Activated gamma-delta T cell treated with anti-CD3 and anti-CD28 coated beads, Interleukin-2, amount 50 U/mL, for 16 hours (primary cell): ENCODE measurements at places on chromosomes 3 and 15.
A peak's percentile ranks its signal among the peaks of the same experiment; 100 is the strongest.

- DNase-seq, result no peak
These were observed 14.6 kb downstream of the ZNF860 start for GRCh38 chr3:31996195-31996594.

DNA sequence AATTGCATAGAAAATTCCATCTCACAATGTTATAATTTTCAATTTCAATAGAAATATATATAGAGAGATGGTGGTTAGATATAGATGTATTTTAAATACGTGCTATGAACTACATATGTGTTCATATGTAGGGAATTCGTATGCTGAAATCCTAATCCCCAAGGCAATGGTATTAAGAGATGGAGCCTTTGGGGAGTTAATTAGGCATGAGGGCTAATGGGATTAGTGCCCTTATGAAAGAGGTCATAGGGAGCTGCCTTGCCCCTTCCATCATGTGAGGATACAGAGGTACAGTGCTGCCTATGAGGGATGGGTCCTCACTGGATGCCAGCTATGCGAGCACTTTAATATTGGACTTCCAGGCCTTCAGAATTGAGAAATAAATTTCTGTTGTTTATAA is 79.6 kb upstream of the CCDC54 start:
- no peak for DNase-seq

DNA sequence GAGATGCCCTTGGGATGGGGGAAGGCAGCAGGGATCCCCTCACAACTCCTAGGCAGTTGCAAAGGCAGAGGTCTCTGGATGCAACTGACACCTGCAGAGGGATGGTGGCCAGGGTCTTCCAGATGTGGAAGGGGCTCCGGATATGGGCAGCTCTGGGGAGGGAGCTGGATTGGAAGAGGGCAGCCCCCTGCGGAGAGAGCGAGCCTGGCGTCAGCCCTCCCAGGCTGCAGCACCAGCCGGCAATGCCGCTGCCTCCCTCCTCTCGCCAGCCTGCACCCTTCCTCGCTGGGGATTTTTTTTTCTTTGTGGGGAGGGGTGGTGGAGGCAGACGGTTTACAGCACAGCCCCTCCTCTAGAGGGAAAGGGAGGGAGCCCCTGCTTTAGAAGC is 1.6 kb downstream of the INSYN1 start:
- no peak for DNase-seq

GRCh38 chr15:98003518-98003917 is 43.0 kb downstream of the ARRDC4 start:
- no peak for DNase-seq

DNA sequence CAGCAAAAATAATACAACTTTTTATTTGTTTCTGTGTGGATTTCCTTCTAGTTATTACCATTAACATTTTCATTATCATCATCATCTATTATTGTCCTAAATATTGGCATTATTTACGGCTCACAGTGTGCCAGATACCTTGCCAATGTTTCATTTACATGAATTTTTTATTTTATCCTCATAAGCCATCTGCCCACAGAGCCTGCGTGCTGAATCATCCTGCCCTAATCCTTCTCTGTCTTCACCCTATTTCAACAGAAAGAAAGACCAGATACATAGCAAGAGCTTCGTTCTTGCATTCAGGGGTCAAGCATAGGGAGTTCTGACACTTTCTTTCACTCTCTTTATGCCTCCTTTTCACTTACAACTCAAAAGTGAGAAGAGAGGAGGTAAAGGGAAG is 82.0 kb downstream of the KCNMB2 start:
- DNase-seq, result no peak

DNA sequence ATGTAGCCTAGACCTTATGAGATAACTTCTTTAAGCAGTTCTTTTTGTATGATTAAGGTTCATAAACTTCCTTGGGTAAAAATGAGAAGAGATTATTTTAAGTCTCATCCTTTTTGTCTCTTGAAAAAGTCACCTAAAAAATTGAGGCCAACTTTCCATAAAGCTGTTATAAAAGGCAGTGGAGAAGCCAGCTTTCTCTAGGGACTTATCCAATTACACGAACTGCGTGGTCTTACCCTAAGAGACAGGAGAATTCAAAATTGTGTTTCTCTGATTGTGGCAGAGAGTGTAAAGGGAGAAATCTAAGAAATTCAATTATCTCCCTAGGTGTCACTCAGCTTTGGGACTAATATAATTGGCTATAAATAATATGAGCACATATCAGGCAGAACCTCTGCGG is 262.0 kb downstream of the SHOX2 start:
- no peak for DNase-seq

- no peak for DNase-seq
These were observed 557.2 kb downstream of the TUSC7 start for GRCh38 chr3:117266806-117267205.

DNA sequence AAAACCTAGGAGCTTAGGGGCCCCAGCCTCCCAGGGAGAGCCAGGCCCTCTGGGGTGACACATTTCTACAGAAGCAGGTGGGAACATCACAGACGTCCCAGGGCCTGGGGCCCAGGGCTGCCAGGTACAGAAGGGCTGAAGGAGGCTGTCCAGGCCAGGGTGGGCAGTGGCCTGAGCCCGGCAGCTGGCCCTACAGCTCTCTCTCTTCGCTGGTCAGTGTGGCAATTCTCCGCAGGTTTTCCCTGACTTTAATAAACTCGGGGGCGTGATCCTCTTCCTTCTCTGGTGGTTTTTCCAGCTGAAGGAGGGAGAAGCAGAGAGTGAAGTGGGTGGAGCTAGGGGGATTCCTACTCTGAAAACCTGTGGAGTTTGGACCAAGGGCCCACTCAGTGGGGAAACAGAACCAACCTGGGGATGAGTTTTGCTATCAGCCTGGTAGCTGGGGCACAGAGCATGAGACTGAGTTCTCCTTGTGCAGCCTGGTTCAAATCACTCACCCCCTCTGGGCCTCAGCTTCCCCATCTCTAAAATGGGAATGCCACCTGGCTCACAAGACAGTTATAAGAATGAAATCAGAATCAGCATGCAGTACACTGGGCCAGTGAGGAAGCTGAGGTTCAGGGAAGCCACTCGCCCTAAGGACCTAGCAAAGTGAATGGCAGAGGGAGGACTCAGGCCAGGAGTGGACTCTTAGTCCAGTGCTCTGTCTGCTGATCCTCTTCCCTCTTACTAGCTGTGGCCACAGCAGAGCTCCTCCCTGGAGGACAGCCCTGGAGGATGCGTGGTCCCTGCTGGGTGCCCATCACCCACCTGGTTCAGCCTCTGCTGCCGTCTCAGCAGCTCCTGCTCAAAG is 10.6 kb downstream of the FAM107A start:
- no peak for DNase-seq

DNA sequence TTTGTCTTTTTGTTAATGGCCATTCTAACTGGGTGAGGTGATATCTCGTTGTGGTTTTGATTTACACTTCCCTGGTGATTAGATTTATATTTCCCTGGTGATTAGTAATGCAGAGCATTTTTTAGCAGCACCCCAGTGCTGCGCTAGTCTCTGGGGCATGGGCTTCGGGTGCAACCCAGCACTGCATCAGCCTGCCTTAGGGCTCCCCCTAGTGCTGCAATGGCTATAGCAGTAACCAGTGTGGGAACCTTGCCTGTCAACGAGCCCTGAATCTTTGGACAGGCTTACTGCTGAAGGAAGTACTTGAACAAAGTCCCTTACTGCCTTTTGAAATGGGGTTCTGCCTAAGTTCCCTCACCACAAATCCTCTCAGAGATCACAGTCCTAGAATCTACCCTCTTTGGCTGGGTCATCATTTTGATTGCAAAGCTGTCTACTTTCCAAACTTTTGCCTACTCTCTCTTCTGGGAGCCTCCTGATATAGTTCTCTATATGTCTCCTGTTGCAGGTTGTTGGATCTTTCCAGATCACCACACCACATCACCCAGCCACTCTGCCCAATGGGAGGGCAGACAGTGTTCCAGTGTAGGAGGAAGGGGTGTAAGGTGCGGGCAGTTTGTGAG is 79.2 kb upstream of the CCNL1 start:
- DNase-seq, result peak; percentile 53

DNA sequence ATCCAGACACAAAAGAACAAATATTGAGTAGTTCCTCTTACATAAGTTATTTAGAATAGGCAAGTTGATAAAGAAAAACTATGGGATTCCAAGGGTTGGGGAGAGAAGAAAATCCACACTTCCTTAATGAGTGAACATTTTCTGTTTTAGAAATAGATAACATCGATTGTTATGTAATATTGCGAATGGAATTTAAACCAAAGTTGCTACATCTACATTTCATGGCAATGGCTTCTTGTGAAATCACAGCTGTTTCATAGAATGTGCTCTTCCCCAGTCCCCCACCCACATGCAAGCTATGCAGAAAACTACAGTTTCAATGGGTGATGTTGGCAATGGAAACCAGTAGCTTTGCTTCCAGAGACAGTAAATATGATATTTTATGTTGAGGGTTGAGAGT is 1639.5 kb downstream of the SI start:
- DNase-seq, result no peak

DNA sequence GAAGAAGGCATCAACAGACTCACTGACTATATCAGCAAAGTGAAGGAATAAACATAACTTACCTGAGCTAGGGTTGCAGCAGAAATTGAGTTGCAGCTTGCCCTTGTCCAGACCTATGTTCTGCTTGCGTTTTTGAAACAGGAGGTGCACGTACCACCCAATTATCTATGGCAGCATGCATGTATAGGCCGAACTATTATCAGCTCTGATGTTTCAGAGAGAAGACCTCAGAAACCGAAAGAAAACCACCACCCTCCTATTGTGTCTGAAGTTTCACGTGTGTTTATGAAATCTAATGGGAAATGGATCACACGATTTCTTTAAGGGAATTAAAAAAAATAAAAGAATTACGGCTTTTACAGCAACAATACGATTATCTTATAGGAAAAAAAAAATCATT is 17.8 kb downstream of the LMOD3 start:
- no peak for DNase-seq

GRCh38 chr3:43287500-43287873 is 1.1 kb downstream of the SNRK start:
- DNase-seq, result no peak

DNA sequence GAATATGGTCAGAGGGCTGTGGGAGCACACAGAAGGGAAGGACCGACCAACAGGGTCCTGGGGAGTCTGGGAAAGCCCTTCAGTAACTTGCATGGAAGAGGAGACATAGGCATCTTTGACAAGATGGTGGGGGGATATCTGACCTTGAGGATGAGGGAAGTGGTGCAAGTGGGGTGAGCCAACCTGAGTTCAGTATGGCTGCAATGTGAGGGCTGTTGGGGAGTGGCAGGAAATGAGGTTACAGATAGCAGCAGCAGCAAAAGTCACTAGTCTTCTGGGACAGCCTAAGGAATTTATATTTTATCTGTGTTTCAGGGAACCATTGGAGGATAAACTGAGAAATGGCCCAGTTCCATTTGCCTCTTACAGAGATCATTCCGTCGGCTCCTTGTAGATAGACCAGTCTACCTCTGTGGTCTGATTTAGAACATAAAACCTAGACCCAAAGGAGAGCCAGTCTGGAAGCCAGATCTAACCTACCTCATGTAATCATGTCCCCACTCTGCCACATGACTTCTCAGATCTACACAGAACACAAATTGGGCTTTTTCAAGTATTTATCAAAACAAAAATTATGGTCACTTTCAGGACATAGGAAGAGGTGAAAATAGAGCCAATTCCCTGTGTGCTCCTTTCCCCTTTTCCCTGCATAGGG is 75.6 kb downstream of the ST6GAL1 start:
- no peak for DNase-seq

GRCh38 chr3:105661461-105661860 is 207.4 kb downstream of the CBLB start:
- no peak for DNase-seq

DNA sequence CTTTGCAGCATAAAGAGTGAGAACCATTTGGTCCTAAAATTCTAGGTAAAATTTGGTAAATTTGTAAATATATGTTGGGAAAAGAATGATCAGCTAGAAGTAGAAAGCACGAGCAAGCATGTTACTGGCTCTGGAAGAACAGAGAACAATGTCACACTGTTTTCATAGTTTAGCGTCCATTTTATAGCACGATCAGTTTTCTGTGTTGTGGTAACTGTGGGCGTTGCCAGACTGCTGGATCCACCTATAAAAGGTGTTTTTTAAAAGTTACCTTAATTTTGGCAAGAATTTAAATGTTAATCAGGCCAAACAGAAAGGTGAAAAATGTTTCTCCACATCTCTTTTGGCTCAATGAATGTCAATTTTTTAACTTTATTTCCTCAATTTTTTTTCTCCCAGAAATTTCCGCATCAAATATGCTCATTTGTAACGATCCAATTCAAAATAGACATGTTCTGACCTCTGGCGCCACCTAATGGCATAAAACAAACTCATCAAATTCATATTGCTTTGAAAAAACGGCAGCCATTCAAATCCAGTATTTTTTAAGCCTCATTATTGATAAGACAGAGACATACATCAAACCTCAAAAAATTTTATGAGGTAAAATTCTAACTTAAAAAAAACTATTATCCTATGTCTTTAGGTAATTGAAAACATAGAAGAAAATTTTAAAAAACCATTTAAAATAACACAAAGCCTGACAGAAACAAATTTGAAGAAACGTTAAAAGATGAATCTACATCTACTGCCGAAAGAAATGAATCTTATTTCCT is 5.5 kb upstream of the GP5 start:
- no peak for DNase-seq

GRCh38 chr3:142215106-142215505 is 10.3 kb downstream of the GK5 start:
- DNase-seq, result no peak

DNA sequence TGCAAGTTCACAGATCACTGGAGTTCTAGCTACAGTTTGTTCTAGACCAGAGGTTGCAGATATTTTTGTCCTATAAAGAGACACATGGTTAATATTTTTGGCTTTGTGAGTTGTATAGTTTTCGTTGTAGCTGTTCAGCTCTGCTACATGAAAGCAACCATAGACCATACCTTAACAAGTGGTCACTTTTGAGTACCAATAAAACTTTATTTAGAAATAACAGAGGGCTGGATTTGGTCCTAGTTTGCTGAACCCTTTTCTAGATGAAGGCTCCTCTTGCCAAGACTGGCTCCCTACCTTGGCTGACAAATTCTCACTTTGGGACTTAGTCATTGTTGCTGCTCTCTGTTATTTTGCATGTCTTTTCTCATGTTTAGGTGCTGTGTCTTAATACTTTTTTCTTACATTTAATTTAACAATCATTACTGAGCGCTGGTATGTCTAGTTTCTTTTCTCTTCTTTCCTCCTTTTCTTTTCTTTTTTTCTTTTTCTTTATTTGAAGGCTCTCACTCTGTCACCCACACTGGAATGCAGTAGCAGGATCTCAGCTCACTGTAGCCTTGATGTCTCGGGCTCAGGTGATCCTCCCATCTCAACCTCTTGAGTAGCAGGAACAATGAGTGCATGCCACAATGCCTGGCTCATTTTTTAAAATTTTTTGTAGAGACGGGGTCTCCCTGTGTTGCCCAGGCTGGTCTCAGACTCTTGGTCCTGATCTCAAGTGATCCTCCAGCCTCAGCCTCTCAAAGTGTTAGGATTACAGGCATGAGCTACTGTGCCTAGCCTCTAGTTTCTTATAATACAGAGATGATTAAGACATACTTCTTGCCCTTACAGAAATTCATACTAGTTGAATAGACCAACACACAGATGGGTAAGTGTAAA is 227.5 kb downstream of the PTPRG start:
- no peak for DNase-seq

- DNase-seq, result no peak
These were observed 15.3 kb downstream of the DPH6 start for GRCh38 chr15:35530698-35531097.
